ENCODE measurements at places on chromosomes 6 and 20.
A peak's percentile ranks its signal among the peaks of the same experiment; 100 is the strongest.

GRCh38 chr6:142015011-142015410, 117.7 kb upstream of the GJE1 start:
- DNase-seq, result no peak

DNA sequence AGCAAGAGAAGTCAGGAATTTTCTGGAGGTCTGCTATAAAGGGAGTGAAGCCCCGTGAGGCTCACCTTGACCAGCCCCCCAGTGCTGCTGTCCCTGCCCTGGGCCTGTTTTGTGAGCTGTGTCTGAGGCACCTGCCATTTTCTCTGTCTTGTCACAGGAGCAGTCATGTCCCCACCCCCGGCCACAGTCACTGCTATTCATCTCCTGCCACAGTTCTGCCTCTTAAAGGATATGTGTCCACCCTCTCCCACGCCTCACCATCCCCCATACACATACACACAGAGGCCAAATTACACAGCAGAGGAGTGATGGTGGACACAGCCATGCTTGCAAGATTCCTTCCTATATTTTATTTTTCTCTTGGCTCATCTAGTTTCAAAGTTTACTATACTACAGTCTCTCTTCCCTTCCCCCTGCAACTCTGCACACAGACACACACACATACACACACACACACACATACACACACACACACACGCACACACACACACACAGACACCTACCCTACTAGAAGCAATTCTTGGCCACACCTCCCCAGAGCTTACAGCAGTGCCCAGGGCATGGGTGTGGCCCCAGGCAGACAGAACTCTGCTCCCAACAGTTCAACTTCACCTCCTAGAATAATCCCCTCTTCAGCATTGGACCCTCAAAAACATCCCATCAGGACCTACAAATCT, 68.7 kb upstream of the TAB2 start:
- DNase-seq, result no peak

DNA sequence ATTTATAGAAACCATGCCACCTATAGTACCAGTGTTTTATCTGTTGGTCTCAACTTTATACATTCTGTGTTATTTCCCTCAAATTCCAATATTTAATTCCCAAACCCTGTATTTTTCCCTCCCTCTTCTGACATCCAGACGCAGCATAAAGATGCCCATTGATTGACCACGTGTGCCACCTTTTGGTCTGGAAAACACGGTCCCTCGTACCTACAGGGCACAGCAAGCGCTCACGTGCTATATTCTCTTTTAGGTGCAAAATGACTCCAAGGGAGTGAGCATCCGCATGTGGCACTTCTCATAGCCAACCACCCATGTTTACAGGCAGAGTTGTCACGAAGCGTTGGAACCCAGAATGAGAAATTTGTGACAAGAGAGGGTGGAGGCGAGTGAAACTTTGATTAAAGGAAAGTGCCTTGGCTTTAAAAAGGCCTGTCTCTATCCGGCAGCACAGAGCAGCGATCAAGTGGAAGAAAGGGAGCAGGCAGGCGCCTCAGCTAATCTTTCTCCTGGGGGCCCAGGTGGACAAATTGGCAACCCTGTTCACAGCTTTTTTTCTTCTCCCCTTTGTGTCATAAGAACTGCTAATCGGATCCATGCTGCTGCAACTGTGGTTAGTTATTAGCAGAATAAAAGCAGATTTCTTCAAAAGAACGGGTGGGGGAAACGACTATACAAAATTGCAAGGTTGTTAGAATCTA, 225.9 kb downstream of the TMEM242 start:
- DNase-seq, result no peak

DNA sequence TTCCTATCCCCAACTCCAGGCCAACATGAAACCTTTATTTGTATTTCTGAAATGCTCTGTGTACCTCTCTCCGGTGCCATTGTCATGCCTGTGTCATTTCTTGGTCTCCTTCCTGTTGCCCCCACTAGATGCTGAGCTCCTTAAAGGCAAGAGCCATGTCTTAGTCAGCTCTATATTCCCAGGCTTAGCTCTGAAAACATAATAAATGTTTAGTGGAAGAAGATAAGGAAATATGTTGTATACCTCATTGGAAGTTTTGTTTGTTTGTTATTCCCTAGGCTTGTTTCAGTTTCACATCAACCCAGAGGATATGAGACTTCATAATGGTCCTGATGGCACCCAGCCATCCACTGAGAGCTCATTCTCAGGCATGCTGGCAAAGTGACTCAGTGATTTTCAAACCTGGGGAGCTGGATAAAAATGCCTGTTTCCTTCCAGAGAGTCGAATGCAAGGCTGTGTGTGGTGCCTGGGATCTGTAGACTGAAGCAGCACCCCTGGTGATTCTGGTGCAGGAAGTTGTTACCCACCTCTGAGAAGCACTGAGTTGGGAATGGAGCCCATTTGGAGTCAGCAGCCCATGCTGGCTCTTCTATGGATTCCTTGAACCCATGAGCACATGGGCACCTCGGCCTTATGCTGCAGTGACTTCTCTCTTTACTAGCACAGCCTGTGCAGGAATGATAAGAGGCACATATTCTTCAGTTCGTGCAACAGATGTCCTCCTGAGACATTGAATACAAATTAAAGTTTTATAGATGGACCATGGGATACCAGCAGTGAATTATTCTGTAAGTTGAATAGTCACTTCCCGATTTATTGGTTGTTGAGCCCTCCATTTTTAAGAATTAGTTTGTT, 205.2 kb downstream of the FARS2 start:
- no peak for DNase-seq

GRCh38 chr6:107784669-107785068, 39.4 kb downstream of the SCML4 start:
- DNase-seq, result no peak

- no peak for DNase-seq
Observed at GRCh38 chr6:51855310-51856082, 231.9 kb downstream of the PKHD1 start.

DNA sequence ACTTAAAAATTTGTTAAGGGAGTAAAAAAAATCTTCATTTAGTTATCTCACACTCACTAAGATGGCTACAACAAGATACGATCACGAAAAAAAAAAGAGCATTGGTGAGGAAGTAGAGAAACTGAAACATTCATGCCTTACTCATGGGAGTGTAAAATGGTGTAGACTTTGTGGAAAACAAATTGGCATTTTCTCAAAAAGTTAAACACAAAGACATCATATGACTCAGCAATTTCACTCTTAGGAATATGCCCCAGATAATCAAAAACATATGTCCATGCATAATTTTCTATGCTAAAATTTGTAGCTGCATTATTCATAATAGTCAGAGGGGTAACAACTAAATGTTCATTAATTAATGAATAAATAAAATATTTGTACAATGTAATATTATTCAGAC, 120.9 kb upstream of the IRAK1BP1 start:
- no peak for DNase-seq

GRCh38 chr6:7617801-7618764, 28.1 kb downstream of the SNRNP48 start:
- no peak for DNase-seq

DNA sequence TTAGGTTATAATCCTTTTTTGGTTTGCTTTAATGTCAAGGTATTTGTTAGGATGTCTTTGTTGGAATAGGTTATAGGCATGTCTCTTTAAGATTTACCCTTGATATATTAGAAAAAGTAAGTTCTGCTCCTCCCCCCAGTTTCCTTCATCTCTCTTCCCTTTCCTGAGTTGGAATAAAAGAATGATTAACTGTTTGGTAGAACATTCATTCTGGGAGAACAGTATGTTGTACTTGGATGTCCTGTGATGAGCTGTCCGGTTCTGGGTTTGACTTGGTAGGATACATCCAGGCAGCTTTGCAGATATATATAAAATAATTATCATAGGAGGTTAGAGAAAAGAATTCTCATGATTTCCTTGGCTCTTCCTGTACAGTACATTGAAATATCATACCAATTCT, 199.6 kb upstream of the RREB1 start:
- no peak for DNase-seq

- DNase-seq, result no peak
Observed at GRCh38 chr20:47233333-47234188, 122.9 kb downstream of the ZMYND8 start.

DNA sequence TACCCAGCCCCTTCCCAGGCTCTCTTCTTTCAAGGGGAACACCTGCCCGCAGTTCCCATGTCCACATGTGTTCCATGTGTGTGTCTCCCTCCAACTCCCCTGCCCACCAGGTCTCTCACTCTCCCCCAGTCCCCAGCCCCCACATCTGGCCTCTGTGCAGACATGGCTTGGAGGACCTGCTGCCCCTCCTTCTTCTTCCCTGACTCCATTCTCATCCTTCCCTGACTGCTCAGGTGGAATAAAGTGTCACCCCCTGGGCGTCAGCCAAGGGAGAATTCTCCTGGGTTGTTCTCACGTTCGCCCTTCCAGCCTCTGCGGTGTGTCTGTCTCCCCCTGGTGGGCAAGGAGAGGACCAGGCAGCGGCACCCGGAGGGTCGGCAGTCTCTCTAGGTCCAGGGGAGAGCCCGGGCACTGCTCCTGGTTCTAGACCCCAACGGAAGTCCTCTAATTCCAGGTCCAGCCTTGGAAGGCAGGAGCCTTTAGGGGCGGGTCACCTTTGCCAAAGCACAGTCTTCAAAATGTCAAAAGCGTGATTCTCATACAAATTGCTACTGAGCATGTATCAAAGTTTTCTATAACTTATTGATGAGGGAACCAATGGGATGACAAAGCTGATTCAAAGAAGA, 50.5 kb downstream of the EBF4 start:
- peak; percentile 55 for DNase-seq

DNA sequence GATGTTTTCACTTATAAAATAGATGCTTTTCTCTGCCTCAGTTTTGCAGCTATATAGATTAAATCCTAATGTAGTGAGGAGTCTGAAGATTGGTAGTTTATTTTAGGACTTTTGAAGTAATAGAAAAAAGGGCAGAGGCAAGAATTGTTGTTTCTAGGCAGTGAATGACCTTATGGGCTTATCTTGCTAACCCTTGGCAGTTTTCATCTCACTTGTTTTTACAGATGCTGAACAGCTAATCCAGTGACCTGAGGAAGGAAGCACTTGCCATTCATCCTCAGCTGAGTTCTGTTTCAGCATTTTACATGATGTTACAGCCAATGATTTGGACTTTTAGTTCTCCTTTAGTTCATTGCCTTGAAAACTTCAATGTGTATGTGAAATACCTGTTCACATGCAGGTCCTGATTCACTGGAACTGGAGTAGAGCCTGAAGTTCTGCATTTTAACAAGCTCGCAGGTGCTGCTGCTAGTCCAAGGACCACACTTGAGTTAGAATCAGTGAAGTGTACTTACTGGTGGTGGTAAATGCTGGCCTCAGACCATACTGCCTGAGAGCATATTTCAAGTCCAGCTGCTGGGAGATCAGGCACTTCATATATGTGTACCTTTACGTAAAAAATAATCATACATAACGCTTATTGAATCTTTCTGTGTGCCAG, 86.9 kb downstream of the TULP4 start:
- no peak for DNase-seq

DNA sequence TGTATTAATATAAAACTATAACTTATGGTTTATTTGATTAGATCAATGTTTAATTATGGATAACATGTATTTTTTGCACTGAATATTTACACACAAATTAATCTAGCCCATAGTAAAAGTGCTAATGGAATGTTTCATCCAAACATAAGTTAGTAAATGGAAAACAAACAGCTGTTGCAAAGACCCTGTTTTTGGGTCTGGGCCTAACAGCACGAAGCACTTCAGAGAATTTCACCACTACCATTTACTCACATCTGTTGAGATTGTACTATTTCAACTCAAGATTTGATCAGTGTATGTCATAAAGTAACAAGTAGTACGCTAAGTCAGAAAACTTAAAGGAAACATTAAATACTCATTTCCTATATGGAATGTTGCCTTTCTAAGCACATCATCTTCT, 359.6 kb downstream of the LAMA2 start:
- no peak for DNase-seq

DNA sequence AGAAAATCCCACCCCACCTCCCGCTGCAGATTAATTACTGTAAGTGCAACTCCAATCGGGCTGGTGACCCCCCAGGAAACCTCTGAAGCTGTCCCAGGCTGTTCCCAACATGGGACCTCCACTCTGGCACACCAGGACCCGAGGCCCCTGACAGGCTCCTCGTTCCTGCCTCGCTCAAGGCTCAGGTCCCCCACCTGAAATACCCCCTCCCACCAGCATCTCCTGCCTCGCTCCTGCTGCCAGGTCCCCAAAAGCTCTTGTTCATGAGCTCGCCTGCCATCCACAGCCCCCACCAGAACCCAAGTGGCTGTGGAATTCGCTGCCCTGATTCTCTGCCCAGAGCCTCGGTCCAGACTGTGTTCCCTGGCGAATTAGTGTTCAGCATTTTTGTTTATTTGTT, 26.1 kb downstream of the NPEPL1 start:
- DNase-seq, result no peak

- no peak for DNase-seq
Observed at GRCh38 chr20:50276119-50277063, 85.8 kb downstream of the CEBPB start.

- no peak for DNase-seq
Observed at GRCh38 chr6:121848523-121849255, 413.2 kb downstream of the GJA1 start.

DNA sequence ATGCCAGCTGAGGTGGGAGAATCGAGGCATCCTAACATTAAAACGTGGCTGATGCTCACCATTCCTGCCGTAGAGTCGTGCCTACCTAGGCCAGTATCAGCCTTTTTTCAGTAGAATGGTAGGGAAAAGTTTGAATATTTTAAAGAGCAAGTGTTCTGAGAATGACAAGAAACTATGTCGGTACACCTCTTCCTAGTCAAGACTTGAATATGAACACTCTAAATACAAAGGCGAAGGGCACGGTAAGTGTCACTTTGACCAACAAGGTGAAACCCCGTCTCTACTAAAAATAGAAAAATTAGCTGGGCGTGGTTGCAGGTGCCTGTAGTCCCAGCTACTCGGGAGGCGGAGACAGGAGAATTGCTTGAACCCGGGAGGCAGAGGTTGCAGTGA, 1.0 kb downstream of the GINM1 start:
- no peak for DNase-seq

GRCh38 chr20:36036688-36037087, 68.3 kb downstream of the CNBD2 start:
- DNase-seq, result no peak

GRCh38 chr6:34576286-34576955, 20.3 kb upstream of the SPDEF start:
- DNase-seq, result no peak

DNA sequence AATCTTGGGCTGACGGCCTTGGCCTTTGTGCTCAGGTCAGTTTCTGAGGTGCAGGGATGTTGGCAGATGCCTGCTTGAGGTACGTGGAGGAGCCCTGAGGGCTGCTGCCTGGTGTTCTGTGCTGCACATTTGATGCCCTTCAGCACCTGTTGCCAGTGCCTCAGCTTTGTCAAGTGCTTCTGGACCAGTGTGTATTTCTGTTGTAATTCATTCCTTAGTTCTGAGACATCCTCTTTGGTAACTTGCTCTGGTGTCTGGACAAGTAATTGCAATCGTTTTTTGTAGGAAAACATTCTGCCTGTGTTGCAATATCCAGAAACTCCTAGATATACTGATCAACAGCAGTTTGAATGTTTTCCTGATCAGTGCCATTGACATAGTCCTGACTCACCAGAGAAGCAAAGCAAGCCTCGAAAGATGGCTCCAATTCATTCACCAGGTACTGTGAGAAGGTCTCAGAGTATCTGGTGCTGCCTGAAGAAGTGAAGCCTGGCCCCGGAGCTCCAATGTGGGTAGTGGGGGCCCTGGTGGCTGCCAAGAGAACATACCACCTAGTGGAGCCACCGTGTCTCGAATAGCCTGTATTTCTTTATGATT, 26.7 kb downstream of the ZNF337 start:
- DNase-seq, result no peak

GRCh38 chr6:116278481-116278829, 1.3 kb downstream of the TSPYL1 start:
- no peak for DNase-seq
